ENCODE measurements at places on chromosomes 3 and 15.

GRCh38 chr3:139318431-139318816, 25.4 kb upstream of the MRPS22 start:
- DNase-seq = no peak

- DNase-seq = no peak
Measured at GRCh38 chr3:120753810-120754209, 11.3 kb downstream of the GTF2E1 start.

DNA sequence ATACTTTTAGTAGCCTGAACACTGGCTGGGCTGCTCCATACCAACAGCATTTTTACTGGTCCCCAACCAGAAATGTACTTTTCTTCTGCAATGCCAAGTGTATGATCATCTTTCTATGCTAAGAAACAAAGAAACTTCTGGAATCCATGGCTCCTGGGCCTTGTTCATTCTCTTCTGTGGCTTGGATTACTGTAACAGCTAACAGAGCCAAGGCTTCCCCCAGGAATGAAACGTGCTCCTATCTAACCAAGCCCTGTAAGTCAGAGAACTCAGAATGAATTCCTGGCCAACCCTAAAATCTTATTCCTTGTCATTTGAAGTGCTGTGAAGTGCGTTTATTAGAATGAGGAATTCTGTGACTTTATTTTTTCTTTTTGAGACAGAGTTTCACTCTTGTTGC, 102.9 kb upstream of the RAD18 start:
- DNase-seq = no peak

- DNase-seq = no peak
Measured at GRCh38 chr3:101362406-101362805, 42.0 kb upstream of the IMPG2 start.

GRCh38 chr3:71723452-71724170, 1.6 kb downstream of the EIF4E3 start:
- DNase-seq = no peak

- DNase-seq = no peak
Measured at GRCh38 chr3:140416666-140417065, 261.2 kb upstream of the TRIM42 start.
